Cardiac ventricle fibroblast (primary cell): ENCODE measurements at places on chromosomes 11 and 22. TPM values are rescaled to one million over a fixed set of nuclear protein-coding genes. Genes with fewer than 3 reads are reported as not detected.

KDM4E gene
- not detected in 2 replicates for total RNA-seq

SLC22A25 gene
- not detected in 2 replicates for total RNA-seq

RFPL1 gene
- not detected in 2 replicates for total RNA-seq

NXPE4 gene
- total RNA-seq = not detected in 2 replicates

RIMBP3B gene
- total RNA-seq = not detected in 2 replicates

MRGPRX4 gene
- total RNA-seq = not detected in 2 replicates

OR51S1 gene
- not detected in 2 replicates for total RNA-seq

CCDC73 gene
- not detected in 2 replicates for total RNA-seq

PHF21B gene
- total RNA-seq = not detected in 2 replicates

LSP1 gene
- 238 and 277 TPM in 2 replicates for total RNA-seq

DUSP8 gene
- 0.05 TPM in 1 of 2 replicates, not detected in the other for total RNA-seq

APOA4 gene
- total RNA-seq = not detected in 2 replicates

DERL3 gene
- 0.06 TPM in 1 of 2 replicates, not detected in the other for total RNA-seq

UBQLNL gene
- total RNA-seq = not detected in 2 replicates

AIFM3 gene
- 0.56 and 1.5 TPM in 2 replicates for total RNA-seq

RIN1 gene
- 18.1 and 24.7 TPM in 2 replicates for total RNA-seq

SLC37A4 gene
- total RNA-seq = 12.2 and 12.8 TPM in 2 replicates

RTN4RL2 gene
- total RNA-seq = 1.4 and 2.7 TPM in 2 replicates

POTEH gene
- total RNA-seq = not detected in 2 replicates

B4GALNT4 gene
- 5.1 and 8.8 TPM in 2 replicates for total RNA-seq

PANX3 gene
- not detected in 2 replicates for total RNA-seq

CFAP300 gene
- total RNA-seq = 9.3 and 13.4 TPM in 2 replicates

FAM180B gene
- total RNA-seq = not detected in 2 replicates

OR51B5 gene
- total RNA-seq = not detected in 2 replicates

SHANK3 gene
- 2.4 and 2.6 TPM in 2 replicates for total RNA-seq

PTDSS2 gene
- 31.2 and 50.2 TPM in 2 replicates for total RNA-seq

APLNR gene
- total RNA-seq = 2.1 and 3.9 TPM in 2 replicates

GPR83 gene
- not detected in 2 replicates for total RNA-seq

PSMC3 gene
- total RNA-seq = 89.3 and 101 TPM in 2 replicates

CELSR1 gene
- 0.64 and 0.94 TPM in 2 replicates for total RNA-seq

FLRT1 gene
- total RNA-seq = 0.06 TPM in 1 of 2 replicates, not detected in the other

DDB1 gene
- 217 and 223 TPM in 2 replicates for total RNA-seq

SAA4 gene
- total RNA-seq = not detected in 2 replicates
